ENCODE measurements at places on chromosomes 4 and X. TPM values are rescaled to one million over a fixed set of nuclear protein-coding genes. Genes with fewer than 3 reads are reported as not detected.

The XAGE1A gene
- total RNA-seq = not detected

The DKC1 gene
- total RNA-seq = 56.5 TPM

DNA sequence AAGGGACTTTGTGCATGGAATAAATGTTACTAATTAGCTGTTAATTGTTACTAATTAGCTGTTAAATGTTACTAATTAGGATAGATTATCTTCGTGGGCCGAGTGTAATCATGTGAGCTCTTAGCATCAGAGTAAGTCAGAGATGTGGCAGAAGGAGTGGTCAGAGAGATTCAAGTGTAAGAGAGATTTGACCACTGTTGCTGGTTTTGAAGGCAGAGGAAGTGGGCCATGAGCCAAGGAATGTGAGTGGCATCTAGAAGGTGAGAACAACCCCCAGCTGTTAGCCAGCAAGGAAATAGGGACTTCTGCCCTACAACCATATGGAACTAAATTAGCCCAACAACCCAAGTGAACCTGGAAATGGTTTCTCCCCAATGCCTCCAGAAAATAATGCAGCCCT is 28.2 kb downstream of the ODAPH start:
- H3K4me1 ChIP-seq = no peaks in the 10 kb centered on the region
- H3K27me3 ChIP-seq = no peaks in the 10 kb centered on the region
- no peaks in the 10 kb centered on the region for H3K36me3 ChIP-seq

GRCh38 chr4:2832309-2832980 is 11.2 kb upstream of the ADD1 start:
- no peak overlapping the region for H3K27ac ChIP-seq
- H3K4me1 ChIP-seq = peaks cover 20% of the 10 kb centered on the region
- DNase-seq = no peak
- no peak overlapping the region for H3K4me3 ChIP-seq
- H3K27me3 ChIP-seq = no peaks in the 10 kb centered on the region
- H3K36me3 ChIP-seq = peaks cover 55% of the 10 kb centered on the region

- no peaks in the 10 kb centered on the region for H3K36me3 ChIP-seq
- DNase-seq = no peak
- no peak overlapping the region for H3K4me3 ChIP-seq
- H3K27me3 ChIP-seq = no peaks in the 10 kb centered on the region
- peaks cover 3% of the 10 kb centered on the region for H3K4me1 ChIP-seq
Observed at GRCh38 chr4:38497121-38497520, 166.9 kb upstream of the KLF3 start.

DNA sequence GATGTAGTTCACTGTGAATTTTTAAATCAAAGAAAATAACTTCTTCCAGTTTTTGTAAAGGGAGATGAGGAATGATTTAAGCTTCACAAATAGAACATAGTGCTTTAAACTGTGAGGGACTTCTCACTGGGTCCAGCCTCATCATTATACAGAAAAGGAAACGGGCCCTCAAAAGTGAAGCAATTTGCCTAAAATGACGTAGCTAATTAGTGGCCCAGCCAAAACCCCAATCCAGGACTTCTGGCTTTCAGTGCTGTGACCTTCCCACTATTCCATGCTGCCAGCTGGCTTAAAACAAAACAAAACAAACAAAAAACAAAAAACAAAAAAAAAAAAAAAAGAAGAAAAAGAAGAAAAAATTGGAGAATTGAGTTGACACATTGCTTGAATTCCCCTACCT is 45.0 kb upstream of the STOX2 start:
- DNase-seq = no peak
- H3K27ac ChIP-seq = no peak overlapping the region
- no peaks in the 10 kb centered on the region for H3K36me3 ChIP-seq
- no peak overlapping the region for H3K4me3 ChIP-seq

- H3K36me3 ChIP-seq = no peaks in the 10 kb centered on the region
- no peak within 1 kb of the TSS for H3K27ac ChIP-seq
- H3K4me1 ChIP-seq = no peaks in the 10 kb centered on the region
- no peak within 1 kb of the TSS for H3K4me3 ChIP-seq
- DNase-seq = no peak
- H3K27me3 ChIP-seq = no peaks in the 10 kb centered on the region
Observed at GRCh38 chrX:38006291-38006690, at the start of gene SYTL5. TSS of gene SYTL5 (plus strand) at chrX:38006553. CDS start at chrX:38033890, 27,337 bp downstream.

DNA sequence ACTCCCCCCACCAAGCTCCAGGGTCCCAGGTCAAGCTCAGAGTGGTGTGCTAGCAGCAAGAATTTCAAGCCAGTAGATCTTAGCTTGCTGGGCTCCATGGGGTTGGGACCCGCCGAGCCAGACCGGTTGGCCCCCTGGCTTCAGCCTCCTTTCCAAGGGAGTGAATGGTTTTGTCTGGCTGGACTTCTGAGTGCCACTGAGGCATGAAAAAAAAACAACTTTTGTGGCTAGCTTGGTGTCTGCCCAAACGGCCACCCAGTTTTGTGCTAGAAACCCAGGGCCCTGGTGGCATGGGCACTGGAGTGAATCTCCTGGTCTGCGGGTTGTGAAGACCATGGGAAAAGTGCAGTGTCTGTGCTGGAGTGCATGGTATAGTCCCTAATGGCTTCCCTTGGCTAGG is 82.6 kb downstream of the NBDY start:
- DNase-seq = no peak
- H3K4me3 ChIP-seq = no peak overlapping the region
- peak overlapping the region; percentile 23 for H3K27ac ChIP-seq
- no peaks in the 10 kb centered on the region for H3K27me3 ChIP-seq

DNA sequence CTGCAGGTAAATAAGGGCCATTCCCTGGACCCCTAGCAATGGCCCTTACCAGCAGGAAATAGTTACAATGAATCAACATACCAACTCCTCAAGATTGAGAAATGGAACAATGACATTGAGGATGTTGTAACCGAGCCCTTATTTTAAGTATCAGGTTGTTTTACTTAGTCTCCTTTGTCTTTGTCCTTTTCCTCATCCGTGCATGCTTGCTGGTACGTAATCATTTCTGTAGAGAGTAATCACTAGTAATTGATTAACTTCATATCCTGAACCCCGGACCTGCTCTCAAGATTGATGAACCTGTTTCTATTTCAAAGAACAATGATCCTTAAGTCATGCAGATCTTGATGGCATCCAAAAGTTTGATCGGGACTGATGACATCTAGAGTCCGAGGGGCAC is 98.6 kb upstream of the LANCL3 start:
- no peak for DNase-seq
- H3K36me3 ChIP-seq = no peaks in the 10 kb centered on the region

GRCh38 chr4:4430492-4431195 is 43.7 kb downstream of the NSG1 start:
- H3K36me3 ChIP-seq = peaks cover 17% of the 10 kb centered on the region
- DNase-seq = peak; percentile 39
- no peak overlapping the region for H3K4me3 ChIP-seq
- no peak overlapping the region for H3K27ac ChIP-seq

- H3K27ac ChIP-seq = no peak overlapping the region
- H3K36me3 ChIP-seq = no peaks in the 10 kb centered on the region
- no peak for DNase-seq
- no peak overlapping the region for H3K4me3 ChIP-seq
Observed at GRCh38 chr4:24966076-24966475, 53.2 kb upstream of the CCDC149 start.

DNA sequence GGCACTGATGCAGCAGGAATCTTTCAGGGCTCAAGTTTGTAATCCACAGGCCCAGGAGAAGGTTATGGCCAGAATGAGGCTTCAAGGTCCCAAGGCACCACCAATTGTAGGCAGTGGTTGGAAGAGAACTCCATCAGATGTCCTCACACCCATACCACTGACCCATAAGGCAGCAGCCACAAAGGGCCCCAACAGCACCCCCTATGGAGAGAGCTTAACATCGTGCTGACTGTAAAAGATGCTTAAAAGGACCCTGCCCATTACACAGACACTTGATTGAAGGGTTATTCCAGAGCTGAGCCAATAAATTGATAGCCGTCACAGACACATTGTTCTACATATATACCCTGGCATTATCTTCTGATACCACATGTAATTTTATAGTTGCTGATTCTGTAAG is 113.7 kb downstream of the SOWAHB start:
- no peak for DNase-seq
- no peak overlapping the region for H3K4me3 ChIP-seq
- no peaks in the 10 kb centered on the region for H3K36me3 ChIP-seq
- H3K27ac ChIP-seq = no peak overlapping the region

GRCh38 chr4:81508411-81509185 is 36.9 kb upstream of the RASGEF1B start:
- H3K4me3 ChIP-seq = no peak overlapping the region
- H3K27me3 ChIP-seq = no peaks in the 10 kb centered on the region
- DNase-seq = no peak
- no peaks in the 10 kb centered on the region for H3K36me3 ChIP-seq

GRCh38 chr4:113725963-113726362 is 35.6 kb downstream of the CAMK2D start:
- DNase-seq = no peak
- no peak overlapping the region for H3K4me3 ChIP-seq
- no peaks in the 10 kb centered on the region for H3K4me1 ChIP-seq
- no peaks in the 10 kb centered on the region for H3K36me3 ChIP-seq
- no peaks in the 10 kb centered on the region for H3K27me3 ChIP-seq

GRCh38 chrX:10677490-10677889 is 57.1 kb upstream of the MID1 start:
- H3K4me3 ChIP-seq = no peak overlapping the region
- no peak for DNase-seq
- no peaks in the 10 kb centered on the region for H3K27me3 ChIP-seq
- no peak overlapping the region for H3K27ac ChIP-seq
- H3K4me1 ChIP-seq = no peaks in the 10 kb centered on the region

DNA sequence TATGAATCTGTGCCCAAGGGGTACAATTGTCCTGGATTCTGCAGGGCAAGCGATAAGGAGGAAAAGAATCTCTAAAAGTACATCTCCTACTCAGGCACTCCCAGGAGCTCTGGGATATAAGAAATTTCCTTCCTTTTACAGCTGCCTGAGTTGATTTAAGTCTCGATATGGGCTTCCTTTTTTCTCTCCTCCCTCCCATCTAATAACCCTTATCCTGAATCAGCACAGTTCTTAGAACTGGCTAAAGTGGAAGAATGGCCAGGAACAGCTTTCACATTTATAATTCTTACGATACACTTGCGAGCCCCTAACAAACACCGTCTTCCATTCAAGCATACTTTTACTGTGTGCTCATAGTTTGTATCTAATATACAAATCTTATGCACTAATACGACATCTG is 21.2 kb downstream of the LRP2BP start:
- DNase-seq = no peak
- no peaks in the 10 kb centered on the region for H3K36me3 ChIP-seq
- no peak overlapping the region for H3K4me3 ChIP-seq
- no peaks in the 10 kb centered on the region for H3K4me1 ChIP-seq

DNA sequence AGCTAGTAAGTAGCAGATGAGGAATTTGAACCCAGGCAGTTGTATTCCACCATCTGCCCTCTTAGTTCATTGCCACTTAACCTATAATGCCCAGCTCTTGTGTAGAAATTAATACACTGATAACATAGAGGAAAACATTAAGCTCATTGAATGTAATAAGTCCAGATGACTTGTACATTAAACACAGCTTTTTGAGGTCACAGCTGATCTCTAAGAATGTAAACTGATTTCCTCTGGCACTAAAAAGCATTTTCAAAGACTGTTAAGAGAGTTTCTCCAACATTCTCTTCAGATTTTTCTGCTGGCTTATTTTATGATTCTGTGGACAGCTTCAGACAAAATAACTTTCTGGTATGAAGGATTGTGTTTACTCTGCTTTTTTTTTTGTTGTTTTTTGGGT is 42.7 kb downstream of the HPRT1 start:
- DNase-seq = no peak
- H3K27ac ChIP-seq = no peak overlapping the region
- H3K27me3 ChIP-seq = no peaks in the 10 kb centered on the region
- H3K4me3 ChIP-seq = no peak overlapping the region
- H3K36me3 ChIP-seq = peaks cover 2% of the 10 kb centered on the region
- H3K4me1 ChIP-seq = no peaks in the 10 kb centered on the region

DNA sequence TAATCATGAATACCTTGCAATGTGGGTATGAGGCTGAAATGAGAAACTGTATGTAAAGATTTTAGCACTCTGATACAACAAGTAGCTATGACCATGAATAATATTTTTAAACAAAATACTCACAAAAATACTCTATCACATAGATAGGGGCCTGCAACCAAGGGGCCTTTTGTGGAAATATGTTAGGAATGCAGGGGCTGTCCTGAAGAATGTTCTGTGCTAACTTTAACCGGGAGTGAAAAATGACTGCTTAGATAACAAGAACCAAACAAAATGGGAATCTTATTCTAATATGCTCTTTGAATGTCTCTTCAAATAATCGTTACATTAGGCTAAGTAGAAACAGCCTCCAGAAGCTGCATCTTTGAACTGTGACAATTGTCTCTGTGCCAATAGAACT is 37.9 kb upstream of the GYPA start:
- H3K27me3 ChIP-seq = no peaks in the 10 kb centered on the region
- no peaks in the 10 kb centered on the region for H3K36me3 ChIP-seq
- no peaks in the 10 kb centered on the region for H3K4me1 ChIP-seq
- no peak overlapping the region for H3K27ac ChIP-seq

All from T-cell (primary cell).